Liver (tissue), 10 donors: ENCODE measurements at places on chromosomes 5 and 9. TPM values are rescaled to one million over a fixed set of nuclear protein-coding genes. Genes with fewer than 3 reads are reported as not detected.

MSMP gene
- total RNA-seq: not detected

GRCh38 chr5:140011297-140011802 lies 31.7 kb downstream of the NRG2 start:
- H3K27ac ChIP-seq: no peak overlapping the region
- H3K36me3 ChIP-seq: no peaks in the 10 kb centered on the region
- no peaks in the 10 kb centered on the region for H3K4me1 ChIP-seq
- H3K27me3 ChIP-seq: no peaks in the 10 kb centered on the region

- H3K4me1 ChIP-seq: peaks cover 2% of the 10 kb centered on the region
- DNase-seq: no peak
- H3K36me3 ChIP-seq: no peaks in the 10 kb centered on the region
- no peaks in the 10 kb centered on the region for H3K27me3 ChIP-seq
- no peak overlapping the region for H3K27ac ChIP-seq
- no peak overlapping the region for H3K4me3 ChIP-seq
These were observed 79.0 kb upstream of the RNF38 start for GRCh38 chr9:36479101-36479500.

GRCh38 chr5:67910546-67910945 lies 305.0 kb upstream of the PIK3R1 start:
- no peak for DNase-seq
- H3K27me3 ChIP-seq: no peaks in the 10 kb centered on the region
- no peak overlapping the region for H3K27ac ChIP-seq
- H3K4me1 ChIP-seq: no peaks in the 10 kb centered on the region
- no peak overlapping the region for H3K4me3 ChIP-seq
- no peaks in the 10 kb centered on the region for H3K36me3 ChIP-seq

DNA sequence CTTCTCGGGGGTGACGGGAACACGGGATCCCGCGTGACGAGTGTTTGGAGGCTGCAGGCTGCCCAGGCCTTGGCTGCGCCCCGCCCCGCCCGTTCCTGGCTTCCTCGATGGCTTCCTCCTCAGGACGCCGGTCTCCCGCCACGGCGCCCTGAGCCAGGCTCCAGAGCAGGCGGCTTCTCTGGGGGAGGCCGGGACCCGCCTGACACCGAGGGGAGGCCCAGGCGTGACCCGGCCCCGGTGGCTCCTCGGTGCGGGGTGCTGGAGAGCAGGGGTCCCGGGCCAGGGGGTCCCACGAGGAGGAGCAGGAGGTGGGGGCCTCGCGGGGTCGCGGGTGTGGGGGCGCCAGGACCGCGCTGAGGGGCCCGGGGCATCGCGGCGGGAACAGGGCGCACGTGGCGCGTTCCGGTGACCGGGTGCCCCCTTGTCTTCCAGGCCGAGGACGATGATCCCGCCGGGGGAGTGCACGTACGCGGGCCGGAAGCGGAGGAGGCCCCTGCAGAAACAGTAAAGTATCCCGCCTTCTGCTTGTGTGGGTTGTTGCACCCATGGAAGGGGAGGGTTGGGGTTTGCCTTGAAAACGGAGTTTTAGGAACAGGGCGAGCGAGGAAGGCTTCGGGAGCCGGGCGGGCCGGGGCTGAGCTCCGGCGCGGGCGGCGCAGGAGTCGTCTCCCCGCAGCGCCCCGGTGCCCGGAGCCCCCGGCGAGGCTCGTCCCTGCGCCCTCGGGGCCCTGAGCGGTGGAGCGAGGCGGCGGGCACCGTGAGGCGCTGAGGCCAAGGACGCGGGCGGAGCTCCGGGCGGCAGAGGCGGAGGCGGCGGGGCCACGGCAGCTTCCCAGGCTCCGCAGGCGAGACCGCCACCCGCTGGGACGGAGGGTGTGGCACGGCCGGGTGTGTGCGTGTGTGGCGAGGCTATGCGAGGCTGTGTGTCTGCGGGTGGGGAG lies 22.2 kb downstream of the AHRR start:
- no peak for DNase-seq
- no peak overlapping the region for H3K27ac ChIP-seq
- no peaks in the 10 kb centered on the region for H3K27me3 ChIP-seq
- H3K4me3 ChIP-seq: no peak overlapping the region

DNA sequence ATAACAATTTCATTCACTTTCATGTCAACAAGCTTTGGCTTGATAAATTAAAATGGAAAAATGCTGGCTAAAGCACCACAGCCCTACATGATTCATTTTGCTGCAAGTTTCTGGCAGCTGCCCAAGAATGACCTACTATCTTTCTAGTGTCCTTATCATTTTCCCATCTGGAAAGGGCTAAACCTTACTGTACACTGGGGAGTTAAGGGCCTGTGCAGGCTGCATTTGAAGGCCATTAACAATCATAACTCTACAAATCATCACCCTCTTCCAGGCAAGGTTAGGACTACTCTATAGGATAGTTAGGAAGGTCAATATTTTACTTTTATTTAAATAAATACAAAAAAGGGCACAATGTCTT lies 579.7 kb upstream of the ZNF608 start:
- H3K4me1 ChIP-seq: no peaks in the 10 kb centered on the region
- no peaks in the 10 kb centered on the region for H3K36me3 ChIP-seq
- no peak overlapping the region for H3K27ac ChIP-seq
- no peak for DNase-seq
- H3K27me3 ChIP-seq: no peaks in the 10 kb centered on the region

DNA sequence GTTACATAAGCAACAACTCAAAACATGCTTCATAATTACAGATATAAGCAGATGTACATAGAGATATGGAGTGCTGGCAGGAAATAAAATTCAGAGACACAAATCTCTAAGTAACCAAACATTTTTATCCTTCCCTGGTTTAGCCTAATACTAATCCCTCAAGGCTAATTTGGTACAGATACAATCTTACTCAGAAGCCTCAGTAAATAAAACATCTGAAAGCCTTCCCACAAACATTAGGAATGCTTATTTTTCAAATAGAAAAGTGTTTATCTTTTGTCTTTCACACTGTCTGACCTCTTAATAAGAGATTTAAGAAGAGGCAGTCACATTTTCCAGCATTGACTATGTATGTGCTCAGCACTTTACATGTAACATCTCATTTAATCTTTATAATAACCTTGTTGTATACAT lies 399.4 kb downstream of the ARRDC3 start:
- no peaks in the 10 kb centered on the region for H3K4me1 ChIP-seq
- H3K4me3 ChIP-seq: no peak overlapping the region
- no peaks in the 10 kb centered on the region for H3K27me3 ChIP-seq
- no peak for DNase-seq

- H3K27ac ChIP-seq: no peak overlapping the region
- no peak overlapping the region for H3K4me3 ChIP-seq
- no peaks in the 10 kb centered on the region for H3K27me3 ChIP-seq
- no peak for DNase-seq
- no peaks in the 10 kb centered on the region for H3K4me1 ChIP-seq
These were observed 72.3 kb upstream of the NIPAL4 start for GRCh38 chr5:157387683-157388093.

NUDT12 gene
- total RNA-seq: 10.8 TPM

BTNL3 gene
- total RNA-seq: not detected

DNA sequence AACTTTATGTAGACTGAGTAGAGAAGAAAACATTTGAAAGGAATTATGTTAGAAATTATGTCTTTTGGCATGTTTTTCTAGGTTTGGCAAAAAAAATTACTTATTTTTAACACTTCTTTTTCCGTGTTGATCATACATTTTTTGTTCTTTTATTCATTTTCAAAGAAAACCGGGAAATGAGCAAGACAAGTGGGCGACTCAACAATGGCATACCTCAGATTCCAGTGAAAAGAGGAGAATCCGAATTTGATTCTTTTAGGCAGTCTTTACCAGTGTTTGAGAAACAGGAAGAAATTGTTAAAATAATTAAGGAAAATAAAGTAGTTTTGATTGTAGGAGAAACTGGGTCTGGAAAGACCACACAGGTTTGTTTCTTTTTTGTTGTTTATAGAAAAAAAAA lies 12.9 kb downstream of the YTHDC2 start:
- DNase-seq: no peak
- no peak overlapping the region for H3K27ac ChIP-seq
- peaks cover 7% of the 10 kb centered on the region for H3K36me3 ChIP-seq
- no peak overlapping the region for H3K4me3 ChIP-seq
- no peaks in the 10 kb centered on the region for H3K27me3 ChIP-seq
- H3K4me1 ChIP-seq: no peaks in the 10 kb centered on the region
